ENCODE measurements at places on chromosomes 7 and 10. TPM values are rescaled to one million over a fixed set of nuclear protein-coding genes. Genes with fewer than 3 reads are reported as not detected.
A peak's percentile ranks its signal among the peaks of the same experiment; 100 is the strongest.

- H3K4me1 ChIP-seq = no peaks in the 10 kb centered on the region
- no peaks in the 10 kb centered on the region for H3K27me3 ChIP-seq
- H3K27ac ChIP-seq = no peak overlapping the region
- H3K4me3 ChIP-seq = no peak overlapping the region
- no peaks in the 10 kb centered on the region for H3K36me3 ChIP-seq
Observed at GRCh38 chr10:131242007-131242406, 69.5 kb downstream of the TCERG1L start.

Gene OR13A1
- total RNA-seq = not detected

- no peak overlapping the region for H3K27ac ChIP-seq
- no peak overlapping the region for H3K4me3 ChIP-seq
- peaks cover 25% of the 10 kb centered on the region for H3K4me1 ChIP-seq
- DNase-seq = peak; percentile 78
- H3K27me3 ChIP-seq = no peaks in the 10 kb centered on the region
- H3K36me3 ChIP-seq = no peaks in the 10 kb centered on the region
Observed at GRCh38 chr7:100799037-100799896, 28.1 kb downstream of the EPHB4 start.

Gene INA
- not detected for total RNA-seq

Gene EBLN1
- not detected for total RNA-seq

GRCh38 chr10:89086801-89087521, 96.4 kb downstream of the FAS start:
- no peaks in the 10 kb centered on the region for H3K36me3 ChIP-seq
- DNase-seq = peak; percentile 99
- H3K4me3 ChIP-seq = peak overlapping the region; percentile 53
- H3K27me3 ChIP-seq = no peaks in the 10 kb centered on the region

DNA sequence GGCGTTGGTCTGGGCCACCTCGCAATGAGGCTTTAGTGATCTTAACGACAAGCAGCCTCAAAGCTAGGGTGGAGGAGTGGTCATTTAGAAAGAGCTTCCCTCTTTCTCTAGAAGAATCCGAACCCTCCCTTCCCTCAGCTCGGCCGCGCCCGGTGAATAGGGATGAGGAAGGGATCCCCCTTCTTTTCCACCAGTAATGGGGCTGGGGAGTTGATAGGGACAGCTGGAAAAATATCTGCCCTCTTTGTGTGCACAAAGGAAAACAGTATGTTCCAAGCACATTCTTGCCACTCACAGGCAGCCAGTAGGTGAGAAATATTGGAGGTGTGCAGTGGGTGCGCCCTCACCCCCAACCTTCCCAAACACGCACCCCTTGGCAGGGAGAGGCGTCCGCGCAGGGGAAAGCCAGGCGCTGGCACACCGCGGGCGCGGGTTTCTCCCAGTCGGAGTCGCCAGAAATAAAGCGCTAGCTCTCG, 6.5 kb downstream of the DLX5 start:
- no peaks in the 10 kb centered on the region for H3K36me3 ChIP-seq
- no peak overlapping the region for H3K27ac ChIP-seq
- H3K4me1 ChIP-seq = no peaks in the 10 kb centered on the region
- no peak overlapping the region for H3K4me3 ChIP-seq

GRCh38 chr10:100827819-100828737, 82.7 kb downstream of the PAX2 start:
- peaks cover 92% of the 10 kb centered on the region for H3K27me3 ChIP-seq
- H3K27ac ChIP-seq = no peak overlapping the region
- DNase-seq = peak; percentile 64
- no peaks in the 10 kb centered on the region for H3K4me1 ChIP-seq

Measured in GM23248 (cell line).